CD4-positive, alpha-beta T cell treated with Interleukin-6 at 100 ng/mL for 8 hours (primary cell): ENCODE measurements at places on chromosomes 11 and 22.

DNA sequence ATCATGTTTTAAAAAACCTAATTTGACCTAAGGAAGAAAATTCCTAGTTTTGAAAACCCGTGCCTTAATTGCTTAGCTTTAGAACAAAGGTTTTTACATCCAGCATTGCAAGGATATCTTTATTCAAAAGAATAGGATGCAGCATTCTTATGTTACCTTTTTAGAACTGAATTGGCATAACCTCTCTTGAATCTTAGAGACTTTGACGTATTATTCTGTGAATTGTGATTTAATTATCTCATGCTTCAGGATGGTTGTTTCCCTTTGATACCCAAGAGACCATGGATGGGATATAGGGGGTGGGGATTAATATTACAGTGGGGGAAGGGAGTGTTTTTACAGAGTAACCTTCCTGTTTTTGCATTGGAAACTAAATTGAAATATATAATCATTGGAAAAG is 49.4 kb downstream of the ARHGEF12 start:
- no peak for DNase-seq

DNA sequence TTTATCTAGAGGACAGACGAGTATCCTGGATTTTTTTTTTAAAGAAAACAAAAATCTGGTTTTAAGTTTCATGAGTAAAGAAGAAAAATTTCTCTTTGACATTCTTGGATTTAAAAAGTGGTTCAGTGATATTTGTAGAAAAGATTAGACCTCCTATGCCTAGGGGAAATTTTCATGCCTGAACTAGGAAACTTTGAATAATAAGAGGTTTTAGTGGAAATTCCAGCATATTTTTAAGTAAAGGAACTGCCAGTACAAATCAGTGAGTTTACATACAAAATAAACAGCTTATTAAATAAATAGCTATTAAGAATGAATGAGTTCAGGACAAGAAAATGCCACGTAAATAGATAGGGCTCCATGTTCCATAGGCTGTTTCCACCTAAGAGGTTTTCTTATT is 17.5 kb downstream of the JAM3 start:
- no peak for DNase-seq

DNA sequence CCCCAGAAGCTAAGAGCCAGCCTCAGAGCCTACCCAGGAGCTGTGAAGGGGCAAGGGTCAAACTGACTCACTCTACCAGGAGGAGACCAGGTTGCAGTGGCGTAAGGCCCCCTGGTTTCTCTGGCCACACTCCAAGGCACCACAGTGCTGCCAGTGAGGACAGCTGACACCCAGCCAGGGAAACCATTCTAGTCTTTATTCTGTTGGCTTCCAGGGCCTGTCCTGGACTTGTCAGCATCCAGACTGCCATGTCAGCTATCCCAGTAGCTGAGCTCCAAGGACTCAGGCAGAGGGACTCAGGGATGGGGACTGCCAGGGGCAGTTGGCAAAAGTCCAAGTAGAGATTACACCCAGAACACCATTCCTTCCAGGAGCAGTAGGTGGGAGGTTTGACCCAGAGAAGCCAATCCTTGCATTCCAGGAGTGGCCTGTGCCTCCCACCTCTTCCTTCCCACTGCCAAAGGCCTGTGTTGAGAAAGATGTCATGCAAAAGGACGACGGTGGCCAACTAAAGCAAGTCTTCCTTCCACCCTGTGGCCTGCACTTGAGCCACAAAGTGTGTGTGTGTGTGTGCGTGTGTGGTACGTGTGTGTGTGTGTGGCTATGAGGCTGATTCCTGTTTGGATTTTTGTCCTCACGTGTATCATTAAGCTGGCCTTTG is 3.6 kb upstream of the MAPK8IP1 start:
- no peak for DNase-seq

GRCh38 chr11:63551091-63551888 is 11.9 kb downstream of the PLAAT2 start:
- DNase-seq = no peak

DNA sequence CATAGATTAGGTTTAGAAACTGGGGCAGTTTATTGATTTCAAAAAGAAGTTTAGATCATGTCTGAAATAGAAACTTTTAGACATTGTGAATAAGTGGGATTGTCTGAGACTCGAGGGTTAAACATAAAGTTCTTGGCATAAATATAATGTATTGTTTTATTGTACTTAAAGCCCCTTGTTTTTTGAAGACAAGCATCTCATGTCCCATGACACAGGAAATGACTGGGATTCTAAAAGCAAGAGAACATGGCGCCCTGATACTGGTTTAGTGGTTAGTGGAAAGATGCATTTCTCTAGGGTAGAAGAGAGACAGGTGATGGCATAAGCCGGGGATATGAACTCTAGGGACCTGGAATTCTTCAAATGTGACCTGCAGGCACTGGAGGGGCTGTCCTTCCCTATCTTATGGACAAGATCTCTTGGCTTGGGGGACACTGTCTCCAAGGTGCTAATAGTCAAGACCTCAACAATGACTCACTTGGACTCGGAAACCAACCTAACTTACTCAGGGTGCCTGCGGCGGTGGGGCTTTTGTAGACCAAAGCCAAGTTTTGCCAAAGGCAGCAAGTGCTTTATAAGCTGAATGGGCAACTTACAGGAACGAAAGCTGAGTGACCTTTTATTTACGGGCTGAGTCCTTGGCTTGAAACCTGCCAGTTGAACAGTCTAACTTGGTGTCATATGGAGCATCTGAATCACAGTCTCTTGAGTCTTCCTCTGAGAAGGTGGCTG is 48.2 kb downstream of the UBASH3B start:
- DNase-seq = no peak

- DNase-seq = no peak
These were observed 2.8 kb downstream of the PISD start for GRCh38 chr22:31659246-31659645.

- DNase-seq = no peak
These were observed 249.0 kb upstream of the CNTN5 start for GRCh38 chr11:98771791-98772190.
